ENCODE measurements at places on chromosomes 2 and 18.
A peak's percentile ranks its signal among the peaks of the same experiment; 100 is the strongest.

GRCh38 chr2:139495851-139496250, 715.7 kb upstream of the NXPH2 start:
- DNase-seq: no peak

DNA sequence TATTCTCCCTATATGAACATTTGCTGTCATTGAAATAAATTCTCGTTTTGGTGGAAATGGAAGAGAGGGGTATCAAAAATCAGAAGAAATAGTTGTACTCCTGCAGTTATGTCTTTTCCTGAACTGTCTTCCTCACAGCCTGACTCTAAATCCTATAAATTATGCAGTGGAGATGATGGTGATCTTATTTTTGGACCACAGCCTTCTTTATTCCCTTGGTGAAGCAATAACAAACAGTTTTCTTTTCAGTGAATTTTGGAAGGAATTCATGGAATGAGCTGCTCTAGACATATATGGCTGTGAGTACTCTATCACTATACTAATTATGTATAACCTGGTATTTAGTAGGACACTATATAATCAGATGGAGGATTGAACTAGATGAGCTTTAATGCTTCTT, 1.7 kb upstream of the SLC25A12 start:
- no peak for DNase-seq

DNA sequence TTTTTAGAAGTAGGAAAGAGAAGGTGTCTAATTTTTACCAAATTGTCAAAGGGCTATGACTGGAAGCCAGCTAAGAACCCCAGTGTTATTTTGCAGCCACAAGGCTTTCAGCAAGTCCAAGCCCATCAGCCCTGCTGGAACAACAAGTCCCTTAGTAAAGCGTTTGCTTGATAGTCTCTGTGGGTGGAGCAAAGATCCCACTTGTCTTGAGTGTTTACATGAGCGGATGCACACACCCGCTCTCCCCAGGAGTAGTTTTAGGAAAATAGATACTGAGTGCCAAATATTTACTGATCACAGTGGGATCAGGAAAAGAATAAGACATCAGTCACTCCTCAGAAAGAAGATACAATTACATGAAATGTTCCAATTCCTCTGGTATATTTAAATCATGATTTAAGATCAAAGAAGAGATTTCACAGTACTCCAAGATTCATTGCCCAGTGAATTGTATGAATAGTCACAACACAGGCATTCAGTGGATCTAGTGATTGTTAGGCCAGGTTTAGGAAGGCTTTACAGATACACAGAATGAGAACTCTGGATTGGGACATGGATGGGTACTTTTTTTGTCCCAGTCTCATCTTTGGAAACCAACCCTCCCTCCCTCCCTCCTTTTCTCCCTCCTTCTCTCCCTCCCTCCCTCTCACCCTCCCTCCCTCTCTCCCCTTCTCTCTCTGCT, 514.9 kb downstream of the PTPRM start:
- DNase-seq: no peak

DNA sequence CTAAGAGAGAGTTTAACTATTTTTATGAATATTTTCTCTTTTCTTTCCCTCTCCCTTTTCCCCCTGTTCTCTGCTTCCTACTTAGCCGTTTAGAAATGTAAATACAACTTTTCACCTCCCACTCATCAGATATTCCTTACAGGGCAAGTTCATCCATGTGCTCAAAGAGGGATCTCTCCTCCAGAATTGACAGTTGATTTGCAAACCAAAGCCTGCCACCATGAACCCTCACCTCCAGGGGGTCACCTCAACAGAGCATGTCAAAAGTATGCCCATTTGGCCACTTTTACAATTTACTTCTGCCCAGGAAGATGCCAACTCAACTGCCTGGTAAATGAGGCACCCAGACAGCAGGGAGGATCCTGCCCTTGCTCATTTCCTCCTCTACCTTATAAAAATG, 149.2 kb upstream of the GYPC start:
- no peak for DNase-seq

- DNase-seq: peak; percentile 72
These were observed 121.0 kb upstream of the XPO1 start for GRCh38 chr2:61658841-61659780.

- no peak for DNase-seq
These were observed 136.5 kb downstream of the ROCK1 start for GRCh38 chr18:20975077-20975476.

- no peak for DNase-seq
These were observed 33.2 kb upstream of the FOSL2 start for GRCh38 chr2:28359222-28360057.

GRCh38 chr2:218149098-218149497, 17.7 kb downstream of the CXCR1 start:
- no peak for DNase-seq

DNA sequence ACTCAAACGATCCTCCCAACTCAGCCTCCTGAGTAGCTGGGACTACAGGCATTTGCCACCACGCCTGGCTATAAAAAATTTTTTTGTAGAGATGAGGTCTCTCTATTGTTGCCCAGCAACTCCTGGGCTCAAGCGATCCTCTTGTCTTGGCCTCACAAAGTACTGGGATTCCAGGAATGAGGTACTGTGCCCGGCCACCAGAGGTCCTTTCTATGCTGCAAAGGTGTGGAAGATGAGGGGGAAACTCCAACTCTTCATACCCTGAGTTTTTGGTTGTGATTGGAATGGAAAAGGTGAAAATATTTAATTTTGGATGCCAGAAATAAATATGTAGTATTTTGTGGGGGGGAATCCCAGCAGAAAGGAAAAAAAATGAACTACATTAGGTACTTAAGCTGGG, 36.0 kb downstream of the MRPL33 start:
- peak; percentile 44 for DNase-seq

- no peak for DNase-seq
These were observed 134.1 kb upstream of the SERPINE2 start for GRCh38 chr2:224173210-224173609.

DNA sequence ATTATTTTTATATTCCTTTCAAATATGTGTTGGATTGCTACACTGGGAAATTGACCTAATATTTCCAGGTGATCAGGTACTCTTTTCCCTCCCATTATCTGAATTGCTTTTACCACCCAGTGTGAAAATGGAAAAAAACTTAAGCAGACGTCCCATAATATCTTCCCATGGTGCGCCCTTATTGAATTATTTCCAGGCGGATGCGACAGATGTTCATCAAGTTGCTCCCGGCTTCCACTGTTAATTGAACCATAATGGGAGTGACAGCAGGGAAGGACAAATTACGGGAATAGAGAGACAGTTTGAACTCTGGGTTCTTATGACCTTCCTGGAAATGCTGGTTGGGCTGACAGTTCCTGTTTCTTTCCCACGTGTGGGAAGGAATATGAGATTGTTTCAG, 93.3 kb downstream of the THSD7B start:
- DNase-seq: no peak

- DNase-seq: peak; percentile 30
These were observed 185.5 kb downstream of the CCDC85A start for GRCh38 chr2:56369316-56369715.

GRCh38 chr2:127579231-127579630, 43.7 kb downstream of the MYO7B start:
- no peak for DNase-seq

- DNase-seq: peak; percentile 44
These were observed 756 bp upstream of the OST4 start for GRCh38 chr2:27071990-27072830.

GRCh38 chr2:149899390-149899789, 311.8 kb upstream of the MMADHC start:
- no peak for DNase-seq

- DNase-seq: no peak
These were observed 17.2 kb upstream of the LYPD6B start for GRCh38 chr2:149021271-149021719.

- DNase-seq: no peak
These were observed 126.3 kb downstream of the NRP2 start for GRCh38 chr2:205808486-205809121.

- DNase-seq: peak; percentile 94
These were observed 41.8 kb upstream of the CDC42EP3 start for GRCh38 chr2:37713258-37713700.

DNA sequence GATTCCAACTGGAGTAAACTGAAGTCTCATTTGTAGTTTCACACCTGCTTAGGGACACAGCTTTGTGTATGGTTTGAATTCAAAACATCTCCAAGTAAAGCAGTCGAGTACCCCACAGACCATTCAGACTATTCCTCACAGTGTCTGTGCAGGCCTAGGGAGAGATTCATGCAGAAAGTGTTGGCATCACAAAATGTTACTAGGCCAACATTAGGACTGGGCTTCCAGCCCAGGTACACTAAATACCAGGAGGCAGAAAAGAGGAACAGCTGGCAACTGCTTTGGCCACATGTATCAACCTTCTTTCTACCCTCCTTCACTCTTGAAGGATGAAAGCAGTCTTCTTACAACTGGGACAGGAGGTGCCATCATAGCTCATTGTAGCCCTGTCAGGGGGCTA, 270.4 kb upstream of the TMEFF2 start:
- DNase-seq: no peak

DNA sequence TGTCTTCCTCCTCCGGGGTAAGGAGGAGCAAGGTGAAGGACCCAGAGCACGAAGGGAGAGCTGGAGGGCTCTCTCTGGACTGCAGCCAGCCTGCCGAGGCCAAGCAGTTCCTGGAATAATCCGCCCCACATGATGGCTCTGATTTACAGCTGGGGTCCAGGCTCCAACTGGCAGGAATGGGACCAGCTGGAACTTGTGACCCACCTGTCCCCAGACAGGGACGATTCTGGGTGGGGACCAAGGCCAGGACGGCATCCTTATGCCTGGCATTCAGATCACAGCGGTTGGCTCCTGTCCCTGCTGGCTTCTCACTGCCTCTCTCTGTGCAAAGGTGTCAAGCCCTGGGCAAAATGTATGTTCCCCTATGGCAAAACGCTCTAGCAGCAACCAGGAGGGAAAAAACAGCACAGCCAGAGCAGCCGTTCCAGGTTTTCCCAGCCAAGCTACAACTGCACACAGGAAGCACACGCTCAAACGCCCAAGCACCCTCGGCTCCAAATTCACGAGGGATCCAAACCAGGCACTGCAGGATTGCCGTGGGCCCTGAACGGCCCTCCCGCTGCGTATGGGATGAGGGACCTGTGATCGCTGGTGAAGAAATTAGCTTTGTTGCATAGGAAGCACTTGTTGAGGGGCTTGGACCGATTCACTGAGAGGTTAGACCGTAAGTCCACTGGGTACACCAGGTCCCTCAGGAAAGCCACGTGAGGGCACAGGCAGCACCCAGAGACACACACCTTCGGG, 35.8 kb downstream of the FAM178B start:
- DNase-seq: no peak

DNA sequence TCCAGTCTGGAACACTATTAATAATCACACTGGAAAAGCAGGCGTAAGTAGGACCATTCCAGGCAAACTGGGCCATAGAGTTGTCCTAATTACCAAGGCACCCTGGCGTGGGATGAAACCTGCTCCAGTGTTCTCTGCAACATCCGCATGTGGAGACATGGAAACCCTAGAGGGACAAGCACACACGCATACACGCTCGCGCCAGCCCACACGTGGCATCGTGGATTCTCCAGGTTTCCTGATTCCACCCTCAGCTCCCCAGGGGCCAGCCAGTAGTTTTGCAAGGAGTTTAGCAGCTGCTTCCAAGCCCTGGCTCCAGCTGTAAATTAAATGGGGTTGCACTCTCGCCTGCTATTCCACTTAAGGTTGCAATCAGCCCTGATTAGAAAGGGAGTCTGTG, 127.7 kb downstream of the DYSF start:
- peak; percentile 20 for DNase-seq

- no peak for DNase-seq
These were observed 11.8 kb downstream of the CYP27C1 start for GRCh38 chr2:127208313-127208712.

DNA sequence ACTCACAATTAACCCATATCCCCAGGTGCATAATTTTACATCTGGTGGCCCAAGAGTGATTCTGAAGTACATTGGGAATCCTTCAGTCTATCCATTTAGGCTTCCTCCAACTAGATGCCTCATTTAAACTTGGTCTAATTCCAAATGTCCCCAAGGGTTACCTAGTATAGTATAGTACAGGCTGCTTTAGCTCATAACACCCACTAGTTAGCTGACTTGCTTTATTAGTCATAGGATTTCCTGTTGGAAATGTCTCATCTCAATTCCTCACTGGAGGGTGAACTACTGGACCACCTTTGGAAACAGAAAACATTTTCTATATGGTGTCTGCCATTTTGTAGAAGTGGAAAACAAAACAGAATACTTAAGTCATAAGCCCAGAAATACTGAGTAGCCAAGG, 202.5 kb upstream of the SESTD1 start:
- peak; percentile 79 for DNase-seq

GRCh38 chr2:230492107-230492506, 76.1 kb downstream of the SP100 start:
- no peak for DNase-seq

GRCh38 chr2:174577967-174578589, 19.5 kb downstream of the WIPF1 start:
- peak; percentile 74 for DNase-seq

Measured in fibroblast of mammary gland (primary cell).